ENCODE measurements at places on chromosomes 12 and 14.

GRCh38 chr14:94365624-94366023, 22.8 kb downstream of the SERPINA1 start:
- DNase-seq: no peak

DNA sequence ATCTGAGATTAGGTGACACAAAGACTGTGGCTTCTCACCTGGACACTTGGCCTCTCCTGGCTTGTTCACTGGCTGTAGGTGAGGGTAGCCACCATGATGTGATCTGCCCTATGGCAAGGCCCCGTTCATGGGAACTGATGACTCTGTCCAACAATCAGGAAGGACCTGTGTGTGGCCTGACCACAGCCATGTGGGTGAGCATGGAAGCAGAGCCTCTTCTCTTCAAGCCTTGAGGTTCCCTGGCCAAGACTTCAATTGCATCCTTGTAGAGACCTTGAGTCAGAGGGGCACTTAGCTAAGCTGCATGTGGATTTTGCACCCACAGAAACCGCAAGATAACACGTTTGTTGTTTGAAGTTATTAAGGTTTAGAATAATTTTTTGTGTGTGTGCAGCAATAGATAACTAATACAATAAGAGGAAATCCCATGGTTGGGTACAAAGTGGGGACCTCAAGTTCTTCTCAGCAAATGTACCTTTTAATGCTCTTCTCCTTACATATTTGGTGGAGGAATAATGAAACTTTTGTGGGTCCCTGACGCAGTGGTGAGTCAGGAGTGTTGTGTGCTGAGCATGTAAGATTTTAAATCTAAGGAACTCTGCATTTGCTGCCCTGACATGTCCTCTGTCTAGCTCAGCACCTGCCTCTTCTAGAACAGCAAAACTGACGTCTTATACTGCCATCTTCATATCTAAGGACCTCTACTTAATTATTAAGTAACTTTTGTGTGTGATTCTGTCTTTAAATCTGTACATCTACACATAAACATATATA, 27.5 kb upstream of the PLEKHG7 start:
- no peak for DNase-seq

DNA sequence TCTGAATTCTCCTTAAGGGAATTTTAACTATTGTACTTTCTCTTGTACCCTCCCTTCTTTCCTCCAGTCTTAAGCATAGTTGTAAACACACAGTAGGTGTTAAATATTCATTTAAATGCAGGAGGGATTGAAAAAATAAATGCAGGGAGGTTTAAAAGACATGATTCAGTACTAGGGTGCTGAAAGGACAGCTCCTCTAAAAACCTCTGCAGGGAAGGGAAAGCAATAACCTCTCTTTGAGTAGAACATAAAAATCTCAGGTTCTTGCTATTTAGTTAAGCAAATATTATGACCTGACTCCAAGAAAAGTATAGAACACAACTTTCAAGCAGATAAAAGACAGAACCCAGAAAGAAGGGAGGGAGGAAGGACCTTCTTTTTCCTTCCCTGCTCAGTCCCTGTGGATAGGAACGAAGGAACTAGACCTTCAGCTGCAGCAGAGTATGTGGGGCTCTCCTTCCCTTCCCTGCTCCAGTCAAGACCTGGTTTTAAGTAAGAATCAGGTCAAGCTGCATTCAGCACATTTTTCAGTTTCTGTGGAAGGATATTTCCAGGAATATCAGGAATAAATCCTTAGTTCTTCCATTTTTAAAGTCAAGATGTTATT, 4.7 kb downstream of the MAP3K9 start:
- DNase-seq: no peak

DNA sequence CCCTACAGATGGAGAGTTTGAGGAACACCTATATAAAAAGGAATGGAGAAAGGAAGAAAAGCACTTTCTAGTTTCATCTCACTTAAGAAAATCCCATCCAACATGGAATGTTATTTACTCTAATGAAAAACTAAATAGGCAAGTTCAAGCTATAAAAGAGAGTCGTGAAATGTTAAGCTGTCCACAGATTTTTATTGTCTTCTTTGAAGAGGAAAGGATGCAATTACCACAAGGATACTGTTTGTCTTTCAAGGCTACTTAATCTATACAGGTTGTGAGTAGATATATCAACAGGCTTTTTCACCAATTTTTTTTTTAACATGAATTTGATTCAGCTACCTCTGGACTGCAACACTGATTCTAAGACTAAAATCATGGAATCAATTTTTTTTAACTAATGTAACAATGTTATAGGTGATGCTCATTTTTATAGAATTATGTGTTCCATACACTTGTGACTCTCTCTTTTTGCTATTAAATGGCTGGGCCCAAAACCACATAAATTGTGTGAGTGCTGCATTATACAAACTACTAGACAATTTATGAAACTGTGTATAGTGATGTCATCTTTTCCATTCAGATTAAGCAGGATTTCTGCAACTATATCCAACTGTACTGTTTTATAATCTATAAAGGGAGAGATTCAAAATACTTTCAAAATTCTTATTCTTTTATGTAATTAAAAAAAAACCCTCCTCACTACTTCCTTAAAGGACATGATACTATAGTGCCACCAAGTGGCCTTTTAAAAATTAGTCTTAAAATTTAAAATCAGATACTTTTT, 26.8 kb upstream of the BMAL2 start:
- peak; percentile 89 for DNase-seq

DNA sequence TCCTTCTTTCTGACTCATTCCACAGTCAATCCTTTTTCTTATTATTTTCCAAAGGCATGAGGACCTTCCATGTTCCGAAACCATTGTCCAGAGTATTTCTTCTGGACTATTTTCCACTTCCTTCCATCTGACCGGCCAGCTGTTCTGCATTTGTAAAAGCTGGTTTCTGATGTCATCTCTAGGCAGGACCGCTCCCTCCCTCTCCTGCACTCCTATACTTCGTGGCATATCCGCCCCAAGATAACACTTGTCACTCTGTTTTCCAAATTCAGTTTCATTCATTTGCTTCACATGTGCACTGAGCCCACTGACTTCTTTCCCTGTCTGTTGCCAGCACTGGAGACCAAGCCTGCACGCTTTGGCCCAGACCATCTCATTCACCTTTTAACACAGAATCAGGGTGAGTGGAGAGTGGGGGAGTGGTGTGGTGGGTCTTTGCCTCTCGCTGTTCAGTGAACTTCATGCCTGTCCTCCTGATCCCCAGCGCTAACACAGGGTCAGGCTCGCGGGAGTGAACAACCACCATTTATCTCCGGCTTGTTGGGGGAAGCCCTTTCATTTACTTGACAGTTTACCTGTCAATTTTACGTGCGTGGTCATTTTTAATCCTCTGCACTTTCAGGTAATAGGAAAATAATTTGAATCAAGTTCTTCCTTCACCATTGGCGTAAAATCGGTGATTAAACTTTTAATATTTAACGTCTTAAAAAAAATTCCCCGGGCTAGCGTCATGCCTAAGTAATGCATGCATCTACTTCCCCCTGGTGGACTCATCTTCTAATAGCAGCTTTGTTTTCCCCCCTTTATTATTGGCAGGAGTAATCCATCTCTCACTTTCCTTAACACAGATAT, 52.5 kb downstream of the C12orf75 start:
- peak; percentile 63 for DNase-seq

DNA sequence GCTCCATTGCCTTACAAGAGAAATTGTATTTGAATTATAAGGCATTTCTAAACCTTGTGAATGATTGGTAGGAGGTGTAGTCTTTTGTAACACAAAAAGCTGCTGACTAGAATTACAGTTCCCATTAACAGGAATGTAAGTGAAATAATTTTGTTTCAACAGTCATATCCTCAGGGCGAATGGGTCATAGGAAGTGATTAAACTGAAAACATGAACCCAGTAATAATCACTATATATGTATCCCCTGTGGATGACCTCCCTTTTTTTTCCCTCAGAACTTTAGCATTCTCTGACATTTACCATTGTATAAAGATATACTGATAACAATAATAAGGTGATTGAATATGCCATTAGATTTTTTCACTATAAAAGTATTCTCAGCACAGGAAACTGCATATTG, 312.3 kb downstream of the ATP23 start:
- no peak for DNase-seq

Data from NCI-H2171 treated with DMSO at 0.1 percent for 48 hours (cell line).